GM18507 (cell line): ENCODE measurements at places on chromosomes 5 and 9.

- DNase-seq = no peak
Observed at GRCh38 chr9:37209431-37210386, 89.3 kb downstream of the ZCCHC7 start.

GRCh38 chr5:175752826-175753535, 95.1 kb downstream of the HRH2 start:
- DNase-seq = no peak

- no peak for DNase-seq
Observed at GRCh38 chr9:121852651-121853616, 201.5 kb downstream of the DAB2IP start.

DNA sequence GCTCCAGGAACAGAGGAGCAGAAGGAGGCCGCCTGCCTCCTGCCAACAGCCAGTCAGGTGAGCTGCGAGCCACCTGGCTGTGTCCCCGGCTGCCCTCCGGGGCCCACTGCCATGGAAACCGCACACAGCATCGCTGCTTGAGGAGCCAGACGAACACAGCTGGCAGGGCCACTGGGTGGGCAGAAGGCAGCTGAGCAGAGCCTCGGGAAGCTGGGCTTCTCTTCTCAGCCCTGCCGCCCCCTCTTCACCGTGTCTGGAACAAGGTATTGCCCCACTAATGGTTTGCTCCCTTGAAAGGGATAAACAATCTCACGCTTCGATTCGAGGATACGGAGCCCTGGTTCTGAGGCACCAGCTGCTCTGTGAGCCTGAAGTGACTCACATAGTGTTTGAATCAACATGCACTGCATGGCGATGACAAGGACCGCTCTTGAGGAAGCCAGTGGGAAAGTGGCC, 63.7 kb upstream of the RUFY1 start:
- DNase-seq = no peak

GRCh38 chr9:91897201-91897600, 52.8 kb downstream of the ROR2 start:
- DNase-seq = no peak

GRCh38 chr5:139647506-139648204, 494 bp upstream of the CXXC5 start:
- DNase-seq = no peak

DNA sequence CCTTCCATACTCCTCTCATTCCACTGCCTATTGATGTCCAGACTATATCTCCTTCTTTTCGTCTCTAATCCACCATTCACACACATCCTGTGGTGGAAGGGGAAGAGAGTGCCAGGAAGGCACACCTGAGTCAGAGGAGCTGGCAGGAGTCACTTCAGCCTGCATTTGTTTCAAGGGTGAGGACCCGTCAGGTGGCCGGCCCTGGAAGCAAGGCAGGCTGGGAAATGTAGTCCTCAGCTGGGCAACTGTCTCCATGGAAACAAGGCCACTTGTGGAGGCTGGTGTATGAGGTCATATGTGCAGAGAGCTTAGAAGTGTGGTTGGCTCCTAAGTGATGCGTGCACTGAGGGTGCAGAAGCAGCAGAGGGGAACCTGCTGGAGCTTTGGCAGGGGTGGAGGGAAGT, 278.4 kb downstream of the NSG2 start:
- DNase-seq = no peak

- no peak for DNase-seq
Observed at GRCh38 chr5:143244000-143244736, 159.3 kb downstream of the NR3C1 start.

- no peak for DNase-seq
Observed at GRCh38 chr5:31781772-31782171, 142.8 kb downstream of the PDZD2 start.

DNA sequence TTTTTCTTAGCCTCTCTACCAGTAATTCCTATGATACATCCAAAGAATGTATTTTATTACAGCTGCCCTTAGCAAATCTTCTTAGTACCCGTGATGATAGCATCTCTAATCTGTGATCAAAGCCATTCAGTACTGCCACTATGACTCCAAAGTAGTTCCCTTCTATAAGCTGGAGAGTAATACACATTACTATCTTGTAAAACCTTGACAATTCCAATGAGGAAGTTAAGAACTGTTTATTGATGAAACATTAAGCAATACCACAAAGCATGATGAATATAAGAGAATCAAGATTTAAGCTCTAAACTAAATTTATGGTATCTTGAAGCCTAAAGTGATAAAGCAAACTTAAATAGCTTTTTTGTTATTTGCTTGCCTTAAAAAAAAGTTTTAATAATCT, 86.1 kb downstream of the SMIM23 start:
- DNase-seq = no peak

DNA sequence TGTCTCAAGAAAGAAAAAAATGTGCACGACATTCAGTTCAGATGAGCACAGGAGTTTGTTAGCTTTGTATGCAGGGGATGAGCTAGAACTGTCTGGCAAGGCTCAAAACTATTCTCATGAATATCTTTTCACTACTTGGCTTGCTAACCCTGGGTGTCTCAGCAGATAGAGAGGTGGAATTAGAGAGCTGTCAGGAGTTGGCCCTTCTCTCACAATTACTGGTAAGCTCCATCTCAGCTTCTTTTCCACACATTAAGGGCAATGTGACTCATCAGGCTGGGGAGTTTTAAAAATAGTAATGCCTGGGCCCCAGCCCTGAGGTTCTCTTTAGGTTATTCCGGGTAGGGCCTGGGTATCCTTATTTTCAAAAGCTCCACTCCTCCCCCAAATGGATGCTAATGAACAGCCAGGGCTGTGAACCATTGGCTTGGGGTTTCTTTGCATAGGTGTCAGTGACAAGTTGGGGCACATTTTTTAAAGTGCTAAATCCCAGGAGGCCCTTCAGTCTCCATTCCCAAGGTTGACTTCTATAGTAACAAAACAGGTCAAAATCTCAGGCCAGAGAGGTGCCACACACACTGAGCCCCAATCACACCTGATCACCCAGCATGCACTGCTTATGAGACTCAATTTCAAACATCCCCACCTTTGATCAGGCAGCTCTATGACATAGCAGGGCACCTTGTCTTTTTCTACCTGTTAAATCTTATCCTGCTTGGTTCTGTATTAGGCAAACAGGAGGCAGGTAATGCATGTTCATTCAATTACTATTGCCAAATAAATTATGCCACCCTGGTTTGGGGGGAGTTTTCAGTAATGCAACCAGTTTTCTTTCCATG, 239.7 kb upstream of the DAP start:
- no peak for DNase-seq

DNA sequence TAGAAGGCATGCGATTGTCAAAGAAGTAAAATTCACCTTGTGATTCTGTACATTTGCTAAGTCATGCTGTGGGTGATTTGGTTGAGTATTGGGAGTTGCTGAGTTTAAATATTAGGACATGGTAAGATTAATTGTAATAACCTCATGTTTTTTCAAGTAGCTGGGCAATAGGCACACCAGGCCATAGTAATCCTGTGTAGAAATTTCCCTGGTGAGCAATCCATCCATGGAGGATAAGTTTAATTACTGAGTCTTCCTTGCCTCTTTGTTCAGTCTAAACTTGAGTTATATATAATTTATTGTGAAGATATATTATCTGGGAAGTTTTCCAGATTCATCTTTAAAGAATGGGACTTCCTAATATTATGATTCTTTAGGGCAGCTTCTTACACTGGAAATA, 221.1 kb upstream of the NUDT12 start:
- no peak for DNase-seq

DNA sequence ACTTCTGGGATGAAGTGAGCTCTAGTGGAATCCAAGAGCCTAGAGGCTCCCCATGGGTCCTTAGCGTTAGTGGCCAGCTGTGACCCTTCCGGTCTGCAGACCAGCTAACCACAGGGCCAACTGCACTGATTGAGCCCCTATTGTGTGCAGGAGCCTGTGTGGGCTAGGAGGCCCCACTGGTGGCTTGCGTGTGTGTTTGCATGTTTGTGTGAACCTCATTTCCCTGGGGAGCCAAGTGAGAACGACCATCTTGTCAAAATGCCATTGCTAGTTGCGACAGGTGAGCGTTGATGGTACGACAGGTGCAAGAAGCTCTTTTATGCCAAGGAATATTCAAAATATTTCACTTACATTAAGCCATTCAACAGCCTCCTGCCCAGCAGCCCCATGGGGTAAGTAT, 44.1 kb upstream of the ANKRD33B start:
- DNase-seq = no peak
